ENCODE measurements at places on chromosomes 7 and 10.
A peak's percentile ranks its signal among the peaks of the same experiment; 100 is the strongest.

DNA sequence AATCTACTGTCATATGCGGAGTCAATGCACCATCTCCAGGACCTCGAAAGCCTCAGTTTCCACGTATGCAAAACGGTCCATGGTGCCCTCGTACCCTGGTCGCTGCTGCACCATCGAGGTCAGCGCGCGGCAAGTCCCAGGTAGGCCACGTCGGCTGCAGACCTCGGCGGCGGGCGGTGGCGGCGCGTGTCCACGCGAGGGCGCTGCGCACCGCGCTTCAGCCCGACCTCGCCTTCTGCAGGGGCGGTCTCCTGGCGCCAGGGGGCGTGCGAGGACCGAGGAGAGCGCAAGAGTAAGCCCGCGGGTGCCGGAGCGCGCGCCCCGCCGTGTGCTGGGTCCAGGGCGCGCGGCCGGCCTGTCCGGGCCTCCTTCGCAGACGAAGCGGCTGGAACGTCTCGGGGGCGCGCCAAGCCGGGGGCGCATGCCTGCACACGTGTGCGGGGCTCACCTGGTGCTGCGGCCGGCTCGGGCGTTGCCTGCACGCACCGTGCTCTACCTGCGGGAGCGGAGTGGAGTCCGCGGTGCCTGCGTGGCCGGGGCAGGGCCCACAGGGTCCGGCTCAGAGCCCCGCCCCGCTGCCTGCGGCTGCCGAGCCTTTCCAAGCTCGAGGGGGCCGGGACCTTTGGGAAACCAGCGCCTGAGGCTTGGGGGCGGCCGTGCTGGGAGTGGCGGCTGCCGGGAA lies 54.0 kb downstream of the GLRX3 start:
- DNase-seq: peak; percentile 73

- no peak for DNase-seq
These were observed 183.7 kb downstream of the GPAM start for GRCh38 chr10:111999915-112000302.

DNA sequence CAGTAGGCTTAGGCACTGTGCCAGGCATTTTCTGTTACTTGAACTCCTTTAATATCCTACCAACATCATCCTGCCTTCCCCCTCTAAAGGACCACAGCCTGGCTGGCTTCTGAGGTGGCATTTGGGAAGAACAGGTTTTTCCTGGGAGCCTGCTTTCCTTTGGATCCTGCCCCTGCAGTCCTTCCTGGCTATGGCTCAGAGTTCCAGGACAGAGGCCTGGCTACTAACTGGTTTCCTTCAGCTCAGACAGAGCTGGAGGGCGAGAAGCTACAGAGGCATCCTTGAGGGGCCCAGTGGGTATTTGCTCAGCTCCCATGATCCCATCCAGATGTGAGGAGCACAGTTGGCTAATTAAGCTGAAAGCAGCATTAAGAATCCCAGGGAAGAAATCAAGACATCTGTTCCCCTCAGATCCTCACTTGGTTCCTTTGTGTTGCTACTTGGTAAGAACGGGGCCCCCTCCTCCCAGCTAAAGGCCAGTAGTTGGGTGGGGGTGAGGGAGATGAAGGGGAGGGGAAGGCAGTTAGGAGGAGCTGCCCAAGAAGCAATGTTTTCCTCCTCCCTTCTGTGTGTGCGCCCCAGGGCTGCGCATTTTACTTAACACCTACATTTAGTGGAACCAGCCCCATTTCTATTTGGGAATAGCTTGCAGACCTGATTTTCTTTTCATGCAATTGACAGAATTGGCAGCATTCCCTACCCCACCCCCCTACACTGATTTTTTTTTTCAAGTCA lies 142.6 kb upstream of the SORCS3 start:
- DNase-seq: no peak

- DNase-seq: no peak
These were observed 372.9 kb upstream of the AUTS2 start for GRCh38 chr7:69225259-69225943.

DNA sequence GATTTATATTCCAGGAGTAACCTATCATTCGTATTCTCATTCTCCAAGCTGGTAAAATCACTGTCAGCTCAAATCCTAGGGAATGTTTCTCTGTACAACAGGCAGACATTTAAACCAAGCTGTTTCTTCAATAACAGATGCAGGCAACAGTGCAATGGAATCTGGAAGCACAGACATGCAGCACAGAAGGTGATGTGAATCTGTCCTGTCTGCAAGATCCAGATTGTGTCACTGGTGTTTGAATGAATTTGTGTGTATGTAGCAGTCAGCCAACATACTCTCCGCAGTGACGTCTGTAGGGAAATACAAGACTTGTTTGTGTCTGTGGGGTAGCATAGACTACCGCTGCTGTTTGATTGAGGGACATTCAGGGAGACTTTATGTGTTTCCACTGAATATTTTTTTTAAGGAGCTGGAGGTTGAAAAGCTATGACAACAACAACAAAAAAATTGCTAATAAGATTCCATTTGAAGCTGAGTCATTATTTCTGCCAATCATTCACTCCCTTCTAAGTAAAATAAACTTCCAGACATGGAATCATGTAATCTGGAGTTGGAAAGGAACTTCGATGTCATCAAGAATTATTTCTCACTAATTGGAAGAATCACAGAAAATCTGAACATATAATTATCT lies 122.9 kb upstream of the MYO3A start:
- no peak for DNase-seq

- no peak for DNase-seq
These were observed 1288.0 kb upstream of the SORCS1 start for GRCh38 chr10:108452533-108452932.

GRCh38 chr10:44755481-44755880 lies 155.7 kb upstream of the TMEM72 start:
- DNase-seq: no peak

DNA sequence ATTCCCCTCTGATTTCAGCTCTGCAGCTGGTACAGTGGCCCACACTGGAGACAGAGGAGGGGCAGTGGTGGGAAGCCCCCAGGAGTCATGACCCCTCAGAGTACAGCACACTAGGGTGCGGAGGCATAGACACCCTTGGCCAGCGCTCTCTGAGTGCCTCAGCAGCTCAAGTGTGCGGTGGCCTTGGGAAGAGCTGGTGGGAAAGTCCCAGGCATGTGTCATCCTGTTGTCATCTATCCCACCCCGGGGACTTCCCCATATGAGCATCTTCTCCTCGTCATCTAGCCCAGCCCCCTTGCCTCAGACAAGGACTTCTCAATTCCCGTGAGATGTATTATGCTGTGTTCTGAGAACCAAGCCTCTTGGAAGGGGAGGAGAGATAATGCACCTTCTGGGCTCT lies 15.6 kb upstream of the PPIF start:
- peak; percentile 79 for DNase-seq

- no peak for DNase-seq
These were observed 18.7 kb downstream of the SLC35G1 start for GRCh38 chr10:93912444-93912843.

- peak; percentile 67 for DNase-seq
These were observed 21.7 kb downstream of the AMZ1 start for GRCh38 chr7:2709553-2710285.

DNA sequence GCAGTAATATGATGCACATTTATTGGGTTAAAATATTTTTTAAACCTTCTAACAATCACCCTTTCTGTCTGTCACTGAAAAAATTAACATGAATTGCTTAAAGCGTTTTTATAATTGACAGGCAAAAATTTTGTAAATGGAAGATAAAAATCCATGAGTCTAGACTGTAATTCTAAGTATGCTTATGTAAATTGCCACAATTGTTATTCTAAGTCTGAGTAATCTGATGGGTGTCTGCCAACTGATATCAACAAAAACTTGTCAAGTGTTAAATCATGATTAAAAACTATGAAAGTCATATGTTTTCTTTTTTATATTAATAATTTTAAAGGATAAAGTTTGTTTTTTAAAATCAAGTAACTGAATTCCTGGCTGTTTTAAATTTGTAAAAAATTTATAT lies 208.2 kb downstream of the CDK14 start:
- no peak for DNase-seq
